ENCODE measurements at places on chromosomes 7 and 10.

DNA sequence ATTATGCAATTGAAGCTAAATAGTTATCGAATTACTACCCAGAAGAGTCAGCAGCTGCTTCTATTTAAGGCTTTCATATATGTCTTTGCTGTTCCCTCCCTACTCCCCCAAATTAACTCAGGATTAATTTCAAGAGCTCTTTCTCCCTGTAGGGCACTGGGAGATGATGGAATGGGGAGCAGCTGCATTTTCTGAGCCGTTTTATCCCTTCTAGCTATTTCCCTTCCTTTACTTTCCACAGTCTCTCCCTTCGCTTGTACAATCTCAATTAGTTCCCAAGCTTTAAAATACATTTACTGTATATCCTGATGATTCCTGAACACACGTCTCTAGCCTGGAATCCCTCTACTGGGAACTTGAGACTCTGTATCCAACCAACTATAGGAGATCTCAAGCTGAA, 19.8 kb upstream of the TSPAN12 start:
- DNase-seq: no peak

DNA sequence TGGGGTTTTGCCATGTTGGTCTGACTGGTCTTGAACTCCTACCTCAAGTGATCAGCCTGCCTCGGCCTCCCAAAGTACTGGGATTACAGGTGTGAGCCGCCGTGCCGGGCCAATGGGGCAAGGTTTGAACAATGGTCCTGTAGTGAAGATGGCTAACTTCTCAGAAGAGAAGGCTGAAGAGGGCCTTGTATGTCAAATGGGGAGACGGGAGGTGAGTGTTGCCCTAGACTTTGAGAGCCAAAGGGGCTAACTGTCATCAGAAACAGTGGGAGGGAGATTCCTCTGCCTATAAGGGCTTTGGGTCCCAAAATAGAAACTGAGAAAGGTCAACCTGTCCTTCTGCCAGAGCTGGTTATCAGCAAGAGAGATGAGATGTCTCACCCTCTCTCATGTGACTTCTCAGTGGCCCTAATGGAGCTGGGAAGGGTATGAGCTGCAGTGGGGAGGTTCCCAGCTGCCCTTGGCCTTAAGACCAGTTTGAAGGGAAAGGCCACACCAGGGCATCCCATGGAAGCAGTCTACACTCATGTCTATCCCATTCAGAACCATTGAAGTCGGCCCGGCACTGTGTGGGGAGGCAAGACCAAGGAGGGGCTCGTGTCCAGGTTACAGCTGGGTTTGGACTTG, 1.3 kb upstream of the SAMD8 start:
- no peak for DNase-seq

DNA sequence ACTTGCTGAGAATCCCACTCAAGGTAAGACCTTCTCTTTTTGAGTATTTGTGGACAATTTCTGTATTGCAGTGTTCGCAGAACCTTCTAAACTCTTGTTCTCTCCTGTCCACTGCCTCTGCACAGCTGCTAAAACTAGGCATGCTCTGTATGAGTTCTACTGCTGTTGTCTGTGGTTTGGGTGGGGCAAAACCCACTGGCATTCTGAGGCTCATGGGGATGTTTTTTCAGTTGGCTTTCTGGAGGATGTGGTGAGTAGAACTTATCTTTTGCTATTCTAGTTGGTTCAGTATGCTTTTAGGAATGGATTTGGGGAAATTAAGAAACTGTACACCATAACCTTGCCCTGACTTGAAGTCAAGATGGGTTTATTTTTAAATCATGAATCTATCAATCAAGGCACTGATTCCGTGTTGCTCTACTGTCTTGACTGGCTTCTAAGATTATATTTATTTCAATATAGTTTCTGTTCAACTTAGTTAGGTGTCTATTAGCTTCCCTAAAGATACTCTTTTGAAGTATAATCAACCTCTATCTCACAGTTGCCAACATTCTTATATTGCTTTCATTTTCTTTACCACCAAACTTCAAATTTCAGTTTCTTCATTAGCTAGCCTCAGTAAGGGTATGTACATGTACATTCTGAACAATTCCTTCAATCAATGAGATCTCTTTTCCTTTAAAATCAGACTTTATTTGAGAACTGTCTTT, 25.0 kb upstream of the C1GALT1 start:
- DNase-seq: no peak

- no peak for DNase-seq
Measured at GRCh38 chr7:50310361-50310760, 5.8 kb downstream of the IKZF1 start.

- DNase-seq: no peak
Measured at GRCh38 chr7:111657018-111657417, 94.7 kb upstream of the IMMP2L start.

- no peak for DNase-seq
Measured at GRCh38 chr10:7302392-7302906, 108.4 kb downstream of the SFMBT2 start.

- no peak for DNase-seq
Measured at GRCh38 chr10:48772059-48772458, 87.4 kb downstream of the WDFY4 start.

- no peak for DNase-seq
Measured at GRCh38 chr10:51937308-51938140, 238.1 kb upstream of the CSTF2T start.

- no peak for DNase-seq
Measured at GRCh38 chr7:738241-738640, 11.2 kb upstream of the PRKAR1B start.

- DNase-seq: no peak
Measured at GRCh38 chr7:131008840-131009711, 275.1 kb upstream of the KLF14 start.

DNA sequence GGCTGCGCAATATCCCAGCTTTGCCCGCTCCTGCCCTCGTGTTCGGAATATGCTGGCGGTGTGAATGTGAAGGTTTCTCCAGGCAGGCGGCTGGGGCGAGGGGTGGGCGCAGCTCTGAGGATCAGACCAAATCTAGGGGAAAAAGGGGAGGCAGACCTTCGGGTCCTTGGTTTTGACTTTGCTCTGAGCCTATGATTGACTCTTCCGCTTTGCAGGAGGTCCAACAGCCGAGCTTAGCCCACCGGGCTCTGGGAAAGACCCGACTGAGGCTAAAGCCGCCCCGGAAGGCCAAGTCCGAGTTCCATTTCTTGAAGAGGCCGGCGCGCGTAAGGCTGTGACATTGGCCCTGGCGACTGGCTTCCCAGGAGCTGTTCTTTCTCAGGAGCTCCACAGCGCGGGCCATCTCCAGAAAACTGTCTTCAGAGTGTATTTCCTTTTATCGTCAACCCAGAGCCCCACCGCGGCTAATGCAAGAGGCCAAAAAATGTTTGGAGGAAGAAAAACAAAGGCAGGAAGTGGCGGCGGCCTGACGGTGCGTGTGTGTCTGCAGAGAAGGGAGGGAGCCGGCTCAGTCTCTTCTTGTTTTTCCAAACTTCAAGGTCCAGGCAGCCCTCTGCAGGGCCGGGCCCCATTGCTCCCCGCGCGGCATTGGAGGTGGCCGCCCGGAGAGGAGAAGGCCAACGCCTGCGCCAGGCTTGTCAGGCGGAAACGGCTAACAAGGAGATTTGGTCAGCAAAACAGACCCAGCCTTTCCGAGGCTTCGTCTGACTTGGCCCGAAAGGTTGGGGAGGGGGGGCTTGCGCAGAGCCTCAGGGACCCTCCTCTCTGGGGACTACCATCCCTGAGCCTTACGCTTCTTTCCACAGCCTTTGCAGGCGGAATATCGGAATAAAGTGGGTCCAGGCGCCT, 3.6 kb upstream of the HOXA11 start:
- peak; percentile 24 for DNase-seq

DNA sequence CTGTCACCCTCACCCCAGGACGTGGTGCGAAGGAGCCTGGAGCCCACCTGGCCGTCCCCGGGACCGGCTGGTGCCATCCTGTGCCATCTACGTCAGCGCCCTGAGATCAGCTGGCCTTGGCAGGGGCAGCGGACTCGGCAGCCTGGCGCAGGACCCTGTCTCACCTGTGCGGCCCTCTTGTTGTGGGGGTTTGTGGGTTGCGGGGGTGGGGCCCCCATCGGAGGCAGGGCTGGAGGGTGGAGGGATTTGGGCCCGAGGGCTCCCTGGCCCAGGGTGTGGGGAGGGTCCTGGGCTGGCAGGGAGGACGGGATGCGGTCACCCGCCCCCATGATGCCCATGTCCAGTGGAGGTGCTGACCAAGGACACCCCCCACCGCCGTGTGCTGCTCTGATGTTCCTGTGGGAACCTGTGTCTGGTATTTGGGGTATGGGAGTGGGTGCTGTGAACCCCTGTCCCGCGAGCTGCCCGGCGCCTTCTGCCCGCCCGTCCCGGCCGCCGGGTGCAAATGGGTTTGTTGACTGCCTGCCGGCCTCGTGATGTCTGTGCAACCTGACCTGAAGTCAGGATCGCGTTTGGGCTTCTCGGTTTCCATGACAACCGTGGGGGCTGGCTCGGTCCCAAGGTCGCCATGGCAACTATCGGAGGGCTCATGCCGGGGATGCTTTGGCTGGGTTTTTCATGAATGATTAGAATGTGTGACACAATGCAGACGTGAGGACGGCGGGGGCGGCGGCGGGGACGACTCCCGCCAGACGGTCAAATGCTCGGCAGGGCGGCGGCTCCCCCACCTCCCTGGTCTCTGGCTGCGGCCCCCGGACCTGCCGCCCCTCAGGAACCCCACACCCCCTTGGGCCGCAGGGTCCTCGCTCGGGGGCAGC, 7.3 kb downstream of the MAFK start:
- DNase-seq: peak; percentile 97

DNA sequence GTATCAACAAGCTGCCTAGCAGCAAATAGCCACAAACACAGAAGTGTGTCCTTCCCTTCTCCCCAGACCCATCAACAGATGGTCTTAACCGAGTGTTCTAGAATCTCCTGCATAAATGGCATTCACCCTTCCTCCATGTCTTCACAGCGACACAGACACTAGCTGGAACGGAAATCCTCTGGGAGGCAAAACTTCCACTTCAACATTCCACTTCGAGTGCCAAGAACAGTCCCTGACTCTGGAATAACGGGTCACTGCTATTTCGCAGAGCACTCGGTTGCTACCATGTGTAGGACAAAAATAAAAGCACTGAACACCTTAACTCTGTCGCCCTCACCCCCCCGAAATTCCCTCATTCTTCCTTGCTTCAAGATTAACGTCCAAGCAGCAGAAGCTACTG, 65.1 kb downstream of the SFMBT2 start:
- no peak for DNase-seq

GRCh38 chr7:54664235-54665228, 94.5 kb downstream of the SEC61G start:
- no peak for DNase-seq

DNA sequence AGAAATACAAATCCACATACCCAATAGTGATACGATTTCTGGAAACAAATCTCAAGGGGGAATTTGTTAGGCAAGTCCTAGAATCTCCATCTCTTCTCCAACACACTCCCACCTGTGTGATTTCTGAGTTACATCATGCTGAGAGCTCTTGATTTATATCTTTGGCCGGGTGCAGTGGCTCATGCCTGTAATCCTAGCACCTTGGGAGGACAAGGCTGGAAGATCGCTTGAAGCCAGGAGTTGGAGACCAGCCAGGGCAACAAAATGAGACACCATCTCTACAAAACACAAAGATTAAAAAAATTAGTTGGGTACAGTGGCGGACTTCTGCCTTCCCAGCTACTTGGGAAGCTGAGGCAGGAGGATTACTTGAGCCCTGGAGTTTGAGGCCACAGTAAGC, 1.5 kb upstream of the MTPN start:
- no peak for DNase-seq

DNA sequence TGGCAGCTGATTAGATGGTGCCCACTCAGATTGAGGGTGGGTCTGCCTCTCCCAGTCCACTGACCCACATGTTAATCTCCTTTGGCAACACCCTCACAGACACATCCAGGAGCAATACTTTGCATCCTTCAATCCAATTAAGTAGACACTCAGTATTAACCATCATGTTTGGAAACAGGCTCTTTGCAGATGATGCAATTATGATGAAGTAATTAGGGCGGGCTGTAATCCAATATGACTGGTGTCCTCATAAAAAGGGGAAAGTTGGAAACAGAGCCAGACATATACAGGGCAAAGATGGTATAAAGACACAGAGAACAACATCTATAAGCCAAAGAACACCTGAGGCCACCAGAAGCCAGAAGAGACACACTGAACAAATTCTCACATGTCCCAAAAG, 658.6 kb downstream of the CCSER2 start:
- no peak for DNase-seq

- peak; percentile 23 for DNase-seq
Measured at GRCh38 chr7:471191-471865, 48.3 kb downstream of the PDGFA start.

DNA sequence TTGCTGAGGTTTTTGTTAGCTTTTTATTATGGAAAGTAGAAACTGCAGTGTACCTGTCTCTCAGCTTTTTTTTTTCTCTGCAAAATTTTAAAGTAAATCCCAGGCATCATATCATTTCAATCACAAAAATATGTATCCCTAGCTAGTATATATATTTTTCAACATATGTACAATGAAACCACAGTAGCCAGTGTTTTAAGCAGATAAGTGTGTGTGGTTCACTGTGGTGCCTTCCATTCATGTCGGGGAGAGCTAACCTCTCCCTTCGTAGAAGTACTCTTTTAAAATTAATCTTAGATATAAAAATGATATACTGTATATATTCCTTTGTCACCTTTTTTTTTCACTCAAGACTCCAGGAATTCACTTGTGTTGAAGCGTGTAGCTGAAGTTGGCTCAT, 22.7 kb downstream of the CUL1 start:
- DNase-seq: no peak
